ENCODE measurements at places on chromosomes 11 and 22.

DNA sequence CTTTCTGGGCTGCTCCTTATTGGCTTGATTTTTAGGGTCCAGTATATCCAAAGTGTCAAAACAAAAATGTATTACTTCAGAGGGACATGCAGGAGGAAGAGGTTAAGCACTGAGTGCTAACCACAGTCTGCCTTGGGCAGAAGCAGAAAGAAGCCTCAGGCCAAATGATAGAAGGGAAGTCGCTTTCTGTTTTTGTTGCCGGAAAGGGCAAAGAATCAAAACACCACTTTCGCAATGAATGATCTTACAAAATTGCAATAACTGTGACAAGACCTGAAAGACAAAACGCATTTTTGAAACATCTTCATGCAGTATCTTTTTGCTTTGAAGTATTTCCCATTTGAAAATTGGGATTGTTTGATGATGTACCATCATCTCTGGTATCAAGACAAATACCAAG lies 70.1 kb upstream of the PICALM start:
- peak; percentile 92 for DNase-seq

DNA sequence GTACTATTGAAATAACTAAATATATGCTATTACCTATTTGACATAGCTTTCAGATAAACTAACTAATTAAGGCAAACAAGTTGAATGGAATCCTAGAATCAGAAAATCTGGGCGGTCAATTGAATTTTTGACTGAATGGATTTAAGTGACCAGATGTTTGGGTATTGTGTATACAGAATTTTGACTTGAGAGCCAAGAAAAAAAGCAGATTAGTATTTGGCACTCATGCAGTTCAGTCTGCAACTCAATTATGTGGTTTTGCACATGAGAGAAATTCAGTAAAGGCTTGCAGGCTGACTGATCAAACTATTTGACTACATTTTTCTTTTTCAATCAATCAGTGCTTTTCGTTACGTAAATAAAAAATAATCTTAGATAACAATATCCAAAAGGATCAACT lies 254.8 kb downstream of the GUCY1A2 start:
- DNase-seq = no peak

GRCh38 chr22:19928207-19928606 lies 13.4 kb upstream of the COMT start:
- DNase-seq = no peak

GRCh38 chr11:23111527-23111926 lies 251.3 kb upstream of the CCDC179 start:
- DNase-seq = no peak

- no peak for DNase-seq
Observed at GRCh38 chr11:57663975-57664374, 3.9 kb upstream of the ZDHHC5 start.

- DNase-seq = no peak
Observed at GRCh38 chr22:31341386-31342088, 4.6 kb downstream of the PATZ1 start.

GRCh38 chr11:34235189-34235588 lies 122.6 kb downstream of the ABTB2 start:
- DNase-seq = peak; percentile 74

DNA sequence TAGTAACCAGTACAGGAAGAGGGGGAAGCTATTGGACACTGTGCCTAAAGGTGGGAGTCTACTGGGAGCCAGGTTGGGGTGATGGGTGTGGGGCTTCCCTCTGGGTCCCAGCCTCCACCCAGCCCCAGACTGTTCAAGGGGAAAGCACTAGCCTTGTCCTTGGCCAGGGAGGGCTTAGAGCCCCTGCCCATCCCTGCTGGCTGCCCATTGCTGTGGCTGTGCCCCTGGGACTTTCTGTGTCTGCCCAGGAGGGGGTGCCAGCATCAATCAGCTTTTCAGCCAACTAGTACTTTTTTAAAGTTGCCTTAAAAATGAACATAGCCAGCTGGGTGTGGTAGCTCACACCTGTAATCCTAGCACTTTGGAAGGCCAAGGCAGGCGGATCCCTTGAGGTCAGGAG lies 19.9 kb downstream of the INCENP start:
- DNase-seq = no peak

GRCh38 chr11:2212411-2213251 lies 41.0 kb upstream of the TH start:
- DNase-seq = no peak

GRCh38 chr11:72821221-72821919 lies 7.2 kb downstream of the ATG16L2 start:
- DNase-seq = no peak

DNA sequence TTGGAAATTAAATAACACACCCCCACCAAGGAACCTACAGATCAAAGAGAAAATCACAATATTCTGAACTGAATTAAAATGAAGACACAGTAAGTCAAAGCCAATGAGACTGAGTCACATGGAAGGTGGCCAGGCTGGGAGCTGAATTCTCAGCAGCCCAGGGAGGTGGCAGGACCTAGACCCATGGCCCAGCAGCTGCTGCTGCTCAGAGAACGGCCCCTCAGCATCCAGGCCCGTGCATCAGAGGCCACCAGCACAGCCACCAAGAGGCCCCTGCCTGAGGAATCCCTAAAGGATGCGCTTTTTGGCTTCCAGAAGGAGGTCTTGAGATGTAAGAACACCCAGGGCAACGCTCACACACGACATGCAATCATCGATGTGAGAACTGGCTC lies 35.0 kb downstream of the TBX1 start:
- no peak for DNase-seq

DNA sequence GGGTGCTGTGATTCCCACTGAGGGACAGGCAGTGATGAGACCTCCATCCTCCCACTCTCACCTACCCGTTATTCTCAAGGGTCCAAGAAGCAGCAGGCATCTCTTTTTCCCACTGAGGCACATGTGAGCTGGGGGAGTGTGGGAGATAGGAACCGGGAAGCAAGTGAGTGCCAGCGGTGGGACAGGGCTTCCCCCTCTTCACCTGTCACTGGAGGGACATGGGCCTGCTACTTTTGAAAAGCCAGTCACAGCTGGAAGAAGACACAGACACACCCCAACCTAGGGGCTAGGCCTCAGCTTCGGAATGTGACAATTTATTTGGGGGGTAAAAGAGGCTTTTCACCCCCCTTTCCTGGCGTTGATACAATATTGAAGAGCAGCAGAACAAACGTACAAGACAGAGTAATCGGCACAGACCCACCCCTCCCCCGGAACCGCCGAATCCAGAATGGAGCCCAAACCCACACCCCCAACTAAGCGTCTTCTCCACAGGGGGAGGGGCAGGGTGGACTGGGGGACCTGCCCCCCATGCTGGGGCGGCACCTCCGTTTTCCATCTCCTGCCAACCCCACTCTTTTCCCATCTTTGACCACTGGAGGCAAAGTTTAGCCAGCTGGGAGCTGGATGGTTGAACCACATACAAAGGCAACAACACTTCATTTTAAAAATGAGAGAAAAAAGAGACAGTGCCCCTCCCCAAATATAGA lies 10.7 kb downstream of the CBX6 start:
- DNase-seq = no peak

- peak; percentile 42 for DNase-seq
Observed at GRCh38 chr11:8209208-8209807, 40.5 kb upstream of the RIC3 start.

DNA sequence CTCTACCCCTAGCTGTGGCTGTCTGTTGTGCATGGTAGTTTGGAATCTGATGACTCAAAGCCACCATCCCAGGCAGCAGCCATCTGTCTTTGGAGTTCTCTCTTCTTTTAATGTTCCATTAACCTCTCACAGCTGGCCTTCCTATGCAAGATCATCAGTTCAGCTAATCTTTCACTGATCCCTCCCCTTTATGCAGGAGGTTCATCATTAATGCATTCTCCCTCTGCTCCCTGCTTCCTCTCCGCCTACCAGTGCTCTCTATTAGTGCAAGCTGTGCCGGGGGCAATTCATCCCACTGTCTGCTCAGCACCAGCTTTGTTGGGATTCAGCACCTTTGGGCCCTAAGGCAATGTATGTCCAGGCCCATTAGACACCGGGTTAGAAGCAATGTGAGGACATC lies 413.0 kb upstream of the LRRC4C start:
- DNase-seq = no peak

GRCh38 chr11:95762534-95762933 lies 27.0 kb downstream of the FAM76B start:
- no peak for DNase-seq

- no peak for DNase-seq
Observed at GRCh38 chr11:94400839-94401772, at the start of gene GPR83. GPR83 (minus strand) TSS chr11:94401419; CDS start chr11:94401247, 172 bp downstream.

GRCh38 chr11:44199816-44200215 lies 104.3 kb downstream of the EXT2 start:
- no peak for DNase-seq

- no peak for DNase-seq
Observed at GRCh38 chr22:19406281-19406811, 25.2 kb downstream of the HIRA start.

- DNase-seq = no peak
Observed at GRCh38 chr22:26616650-26617049, 1.2 kb downstream of the CRYBB1 start.

GRCh38 chr11:4680341-4680740 lies 17.3 kb downstream of the OR51E2 start:
- no peak for DNase-seq

- no peak for DNase-seq
Observed at GRCh38 chr11:76654298-76654851, 16.2 kb downstream of the LRRC32 start.

DNA sequence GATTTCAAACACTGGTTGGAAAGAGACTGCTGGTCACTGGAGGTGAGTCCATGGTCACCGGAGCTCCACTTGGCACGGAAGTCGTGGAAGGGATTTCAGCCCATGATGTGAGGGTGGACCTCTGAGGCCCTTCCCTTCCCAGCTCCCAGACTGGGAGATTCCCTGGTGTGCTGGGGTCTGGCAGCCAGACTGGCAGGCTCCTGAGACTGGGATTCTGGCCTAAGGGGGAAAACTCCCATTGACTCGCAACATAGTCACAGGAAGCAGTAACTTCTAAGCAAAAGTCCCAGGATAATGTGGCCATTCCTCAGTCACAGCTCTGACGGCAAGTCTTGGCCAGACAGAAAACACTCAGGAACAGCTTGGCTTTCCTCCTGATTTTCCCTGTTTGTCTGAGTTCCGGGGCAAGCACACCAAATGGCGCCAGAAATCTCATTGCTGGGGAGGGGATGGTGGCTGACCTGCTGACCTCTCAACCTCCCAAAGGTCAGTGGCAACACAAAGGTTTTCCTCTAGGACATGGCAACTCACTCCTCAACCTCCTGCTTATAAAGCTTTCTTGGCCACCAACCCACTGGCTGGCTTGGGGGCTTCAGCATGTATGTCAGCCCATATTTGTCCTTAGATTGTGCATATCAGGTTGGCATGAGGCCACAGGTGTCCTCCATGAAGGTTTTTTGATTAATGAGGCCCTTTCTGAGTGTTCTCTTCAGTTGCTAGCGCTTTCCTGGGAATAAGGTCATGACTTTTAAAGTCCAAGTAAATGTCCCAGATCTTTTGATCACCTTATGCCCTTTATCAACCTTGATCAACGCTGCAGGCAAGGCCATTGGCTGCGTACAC lies 99.5 kb downstream of the CCDC81 start:
- no peak for DNase-seq

- DNase-seq = no peak
Observed at GRCh38 chr11:65291613-65292012, 23.1 kb upstream of the CDC42EP2 start.

DNA sequence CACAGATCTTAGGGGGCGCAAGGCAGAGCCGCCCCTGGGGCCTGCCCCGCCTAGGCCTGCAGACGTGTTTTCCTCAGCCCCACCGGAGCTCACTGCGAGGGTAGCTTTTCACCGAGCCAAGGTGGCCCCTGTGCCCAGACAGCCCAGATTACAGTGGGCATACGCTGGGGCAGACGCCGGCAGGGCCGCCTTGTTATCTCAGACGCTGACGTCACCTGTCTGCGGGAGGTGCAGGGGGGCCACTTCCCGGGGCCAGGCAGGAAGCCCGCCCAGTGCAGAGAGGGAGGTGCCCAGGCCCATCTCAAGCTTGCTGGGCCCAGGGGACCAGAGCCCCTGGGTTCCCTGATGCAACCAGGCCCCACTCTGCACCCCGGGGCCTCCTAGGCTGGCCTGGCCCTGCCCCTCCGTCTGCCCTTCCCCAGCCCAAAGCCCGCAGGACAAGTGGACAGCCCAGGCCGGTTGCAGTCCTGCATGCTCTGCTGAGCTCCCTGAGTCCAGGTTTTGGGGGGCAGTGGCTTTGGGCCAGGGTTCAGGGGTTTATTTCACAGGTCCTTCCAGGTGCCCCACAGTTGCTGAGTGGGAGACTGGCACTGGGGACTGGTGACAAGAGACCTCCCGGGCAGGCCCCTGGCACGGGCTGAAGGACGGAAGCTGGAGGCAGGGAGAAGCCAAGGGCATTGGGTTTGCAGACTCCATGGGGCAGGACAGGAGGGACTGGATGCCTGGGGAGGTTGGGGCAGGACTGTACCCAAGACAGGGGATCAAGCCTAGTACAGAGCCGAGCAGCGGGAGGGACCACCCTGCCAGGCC lies 38.6 kb downstream of the IGF2 start:
- DNase-seq = no peak
